ENCODE measurements at places on chromosomes 6 and 20.

GRCh38 chr6:119162134-119162775 lies 83.8 kb upstream of the FAM184A start:
- DNase-seq, result no peak

- DNase-seq, result no peak
These were observed 178.4 kb upstream of the ZNF184 start for GRCh38 chr6:27651371-27651732.

DNA sequence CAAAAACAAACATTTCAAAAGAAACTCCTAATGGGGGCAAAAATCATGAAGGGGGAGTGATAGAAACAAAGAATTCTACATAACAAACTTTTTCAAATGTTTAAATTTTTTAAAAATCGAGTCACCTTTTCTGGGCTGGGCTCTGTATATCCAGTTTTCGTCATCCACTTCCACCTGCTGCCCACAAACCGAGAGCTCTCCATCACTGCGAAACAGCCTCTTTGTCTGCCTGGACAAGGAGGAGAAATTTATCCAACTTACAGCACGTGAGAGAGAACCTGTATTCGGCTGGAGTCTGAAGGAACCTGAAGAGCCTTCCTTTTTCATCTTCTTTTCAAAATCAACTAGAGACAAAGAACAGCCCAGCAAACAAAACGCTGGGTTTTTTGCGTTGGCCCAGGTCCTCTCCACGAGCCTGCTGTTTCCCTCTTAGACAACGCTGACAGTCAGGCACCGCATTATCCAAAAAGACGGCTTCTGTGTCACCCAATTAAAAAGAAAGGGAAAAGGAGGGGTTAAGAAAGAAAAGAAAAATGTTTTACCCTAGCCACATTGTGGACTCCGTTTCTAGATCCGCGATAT lies 72.4 kb upstream of the NHSL1 start:
- no peak for DNase-seq

DNA sequence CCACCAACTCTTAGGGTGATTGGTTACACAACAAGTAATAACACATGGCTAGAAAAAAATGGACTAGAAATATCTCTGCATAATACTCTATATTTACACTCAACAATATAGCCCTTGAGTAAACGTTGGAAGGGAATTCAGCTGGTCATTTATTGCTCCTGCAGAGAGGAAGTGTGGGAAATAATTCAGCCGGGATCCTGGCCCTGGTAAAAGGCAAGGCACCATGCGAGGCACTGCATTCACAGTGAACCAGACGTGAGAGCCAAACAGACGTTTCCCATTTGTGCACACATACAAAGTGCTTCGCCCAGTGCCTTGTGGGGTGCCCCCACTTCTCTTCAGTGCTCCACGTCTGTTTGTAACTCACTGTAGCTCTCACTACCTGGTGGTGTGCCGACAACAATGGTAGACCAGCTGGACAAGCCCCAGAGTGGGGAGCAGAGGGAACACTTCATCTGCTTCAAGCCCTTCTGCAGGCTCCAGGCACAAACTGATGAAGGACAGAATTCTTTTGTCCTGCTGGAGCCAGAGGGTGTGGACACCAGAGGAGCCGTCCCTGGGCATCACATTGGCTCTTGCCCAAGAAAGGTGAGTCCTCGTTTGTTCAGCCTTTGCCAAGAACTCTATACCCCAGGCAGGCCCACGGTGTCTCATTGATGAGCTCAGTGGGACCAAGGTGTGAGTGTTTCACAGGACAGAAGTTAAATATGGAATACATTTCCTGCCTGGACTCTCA lies 18.8 kb downstream of the SYNDIG1 start:
- DNase-seq, result no peak

DNA sequence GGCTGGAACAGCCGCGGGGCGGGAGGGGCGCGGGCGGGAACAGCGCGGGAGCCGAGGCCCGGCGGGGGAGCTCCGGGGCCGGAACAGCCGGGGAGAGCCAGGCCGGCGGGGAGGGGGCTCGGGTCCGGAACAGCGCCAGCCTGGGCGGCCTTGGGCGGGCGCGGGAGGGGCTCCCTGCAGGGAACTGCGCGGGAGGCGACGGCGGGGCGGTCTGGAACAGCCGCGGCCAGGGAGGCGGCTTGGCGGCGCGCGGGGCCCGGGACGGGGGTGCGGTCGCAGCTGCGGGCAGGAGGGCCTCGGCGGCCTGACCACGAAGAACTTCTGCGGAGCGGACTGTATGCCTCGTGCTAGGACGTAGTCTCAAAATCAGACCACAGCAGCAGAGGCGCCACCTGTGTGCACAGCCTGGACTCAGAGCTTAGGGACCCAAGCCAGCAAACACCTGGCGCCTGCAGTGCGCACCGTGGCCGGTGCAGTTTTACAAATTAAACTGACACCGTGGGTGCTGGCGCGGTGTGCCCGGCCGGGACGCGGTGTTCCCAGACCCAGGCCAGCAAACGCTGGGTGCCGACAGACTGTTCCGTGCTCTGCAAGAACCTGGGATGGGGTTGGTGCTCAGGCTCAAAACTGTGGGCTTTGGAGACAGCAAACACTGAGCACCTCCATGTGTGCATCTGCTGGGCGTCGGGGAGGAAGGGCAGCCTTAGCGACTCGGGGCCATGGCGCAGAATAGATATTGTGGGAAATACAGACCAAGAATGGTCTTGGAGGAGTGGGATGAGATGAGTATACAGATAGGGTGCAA lies 572 bp downstream of the ZNF341 start:
- DNase-seq, result peak; percentile 85

DNA sequence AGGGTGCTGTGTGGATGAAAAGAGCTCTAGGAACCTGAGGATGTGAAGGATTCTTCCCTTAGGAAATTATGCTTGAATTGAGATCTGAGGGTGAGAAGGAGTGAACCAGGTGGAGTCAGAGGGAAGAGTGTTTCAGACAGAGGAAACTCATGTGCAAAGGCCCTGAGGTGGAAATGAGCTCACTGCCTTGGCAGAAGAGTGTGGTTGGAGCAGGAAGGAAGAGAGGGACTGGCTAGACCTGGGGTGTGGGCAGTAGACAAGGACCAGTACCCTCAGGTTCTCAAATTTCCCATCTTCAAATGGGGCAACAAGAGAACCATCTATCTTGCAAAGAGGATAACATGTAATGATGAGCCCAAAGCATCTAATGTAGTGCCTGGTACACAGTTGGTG lies 24.0 kb upstream of the GTSF1L start:
- DNase-seq, result no peak

DNA sequence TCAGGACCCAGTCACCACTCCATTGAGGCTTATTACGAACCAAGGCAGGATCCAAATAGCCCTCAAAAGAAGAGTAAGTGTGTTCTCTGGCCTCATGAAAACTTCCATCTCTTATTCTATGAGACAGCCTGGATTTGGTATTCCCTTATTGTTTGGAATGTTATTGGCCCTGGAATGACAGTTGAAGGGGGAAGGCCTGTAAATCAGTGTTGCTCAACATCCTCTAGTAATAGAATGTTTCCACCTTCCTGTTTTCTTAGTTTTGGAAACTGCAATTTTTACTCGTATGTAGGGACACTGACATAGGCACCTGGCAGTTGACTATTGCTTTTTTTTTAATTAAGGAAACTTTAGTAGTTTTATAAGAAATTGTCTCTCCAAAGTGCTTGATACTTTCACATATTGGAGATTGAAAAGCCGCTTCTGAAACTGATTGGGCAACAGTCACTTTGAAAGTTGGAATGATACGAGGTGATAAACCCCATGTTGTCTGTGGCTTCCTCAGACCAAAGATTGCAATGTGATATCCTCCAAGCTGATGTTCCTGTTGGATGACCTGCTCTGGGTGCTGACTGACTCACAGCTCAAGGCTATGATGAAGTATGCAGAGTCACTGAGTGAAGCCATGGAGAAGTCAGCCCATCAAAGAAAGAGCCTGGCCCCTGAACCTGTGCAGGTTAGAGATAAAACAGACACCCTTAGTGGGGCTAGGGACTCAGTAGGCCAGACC lies 43.1 kb downstream of the BLTP3A start:
- DNase-seq, result no peak

Data from CD4-positive, alpha-beta T cell treated with Interleukin-6 at 100 ng/mL for 8 hours (primary cell).